GM18507 (cell line): ENCODE measurements at places on chromosomes 11 and 22.
A peak's percentile ranks its signal among the peaks of the same experiment; 100 is the strongest.

DNA sequence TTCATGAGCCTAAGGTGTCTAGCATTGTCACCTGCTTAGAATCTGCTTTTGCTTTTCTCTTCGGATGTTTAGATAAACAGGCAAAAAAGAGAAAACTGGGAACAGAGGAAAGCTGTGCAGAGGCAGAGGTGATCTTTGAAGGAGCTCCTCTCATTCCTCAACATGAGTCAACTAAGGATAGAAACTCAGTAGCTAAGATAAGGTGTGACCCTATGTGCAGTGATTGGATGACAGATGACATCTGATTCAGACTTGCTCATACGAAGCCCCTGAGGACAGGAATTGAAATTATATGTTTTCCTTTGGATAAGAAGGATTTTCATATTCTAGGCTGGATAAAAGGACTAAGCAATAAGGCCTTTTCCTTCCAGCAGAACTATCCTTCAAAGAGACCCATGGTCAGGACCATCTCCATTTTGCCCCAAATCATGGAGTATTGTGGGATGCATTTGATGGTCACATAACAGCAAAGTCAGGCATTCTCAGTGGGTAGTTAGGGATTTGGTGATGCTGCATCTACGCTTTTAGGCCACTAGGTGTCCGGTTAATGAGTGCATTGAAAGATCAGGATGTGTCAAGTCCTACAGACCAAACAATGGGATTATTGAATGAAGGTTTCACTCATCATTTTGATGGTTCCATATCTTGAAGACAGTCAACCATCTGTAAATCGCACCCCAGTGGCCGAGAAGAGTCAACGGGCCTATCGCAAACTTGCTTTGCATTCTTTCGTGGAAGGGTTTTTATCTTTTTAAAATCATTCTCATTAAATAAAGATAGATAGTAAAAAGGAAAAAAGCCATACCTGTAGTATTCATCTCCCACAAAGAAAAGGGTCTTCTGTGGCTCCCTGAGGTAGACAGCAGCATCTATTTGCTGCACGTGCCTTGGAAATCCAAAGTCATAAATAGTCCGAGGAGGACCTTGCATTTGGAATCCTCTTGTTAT, 32.2 kb downstream of the MMP20 start:
- DNase-seq: no peak

GRCh38 chr11:46664612-46665011, 35.8 kb downstream of the ARHGAP1 start:
- DNase-seq: no peak

DNA sequence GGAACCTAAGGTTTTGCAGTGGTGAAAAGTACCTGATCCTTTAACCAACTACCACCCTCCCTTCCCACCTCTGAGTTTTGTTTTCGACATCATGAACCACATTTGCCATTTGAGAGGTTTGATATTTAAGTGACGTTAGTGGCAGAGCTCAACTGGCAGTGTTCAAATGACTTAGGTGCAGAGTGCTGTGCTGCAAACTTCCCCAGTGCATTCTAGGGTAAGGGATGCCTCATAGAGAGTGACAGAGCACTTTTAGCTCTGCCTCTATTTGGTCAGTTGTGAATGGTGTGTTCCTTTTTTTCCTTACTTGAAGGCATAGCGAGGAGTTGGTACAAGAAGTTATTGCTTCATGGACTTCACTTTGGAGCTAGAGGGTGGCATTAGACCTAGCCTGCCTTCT, 9.4 kb downstream of the BMAL1 start:
- DNase-seq: no peak

DNA sequence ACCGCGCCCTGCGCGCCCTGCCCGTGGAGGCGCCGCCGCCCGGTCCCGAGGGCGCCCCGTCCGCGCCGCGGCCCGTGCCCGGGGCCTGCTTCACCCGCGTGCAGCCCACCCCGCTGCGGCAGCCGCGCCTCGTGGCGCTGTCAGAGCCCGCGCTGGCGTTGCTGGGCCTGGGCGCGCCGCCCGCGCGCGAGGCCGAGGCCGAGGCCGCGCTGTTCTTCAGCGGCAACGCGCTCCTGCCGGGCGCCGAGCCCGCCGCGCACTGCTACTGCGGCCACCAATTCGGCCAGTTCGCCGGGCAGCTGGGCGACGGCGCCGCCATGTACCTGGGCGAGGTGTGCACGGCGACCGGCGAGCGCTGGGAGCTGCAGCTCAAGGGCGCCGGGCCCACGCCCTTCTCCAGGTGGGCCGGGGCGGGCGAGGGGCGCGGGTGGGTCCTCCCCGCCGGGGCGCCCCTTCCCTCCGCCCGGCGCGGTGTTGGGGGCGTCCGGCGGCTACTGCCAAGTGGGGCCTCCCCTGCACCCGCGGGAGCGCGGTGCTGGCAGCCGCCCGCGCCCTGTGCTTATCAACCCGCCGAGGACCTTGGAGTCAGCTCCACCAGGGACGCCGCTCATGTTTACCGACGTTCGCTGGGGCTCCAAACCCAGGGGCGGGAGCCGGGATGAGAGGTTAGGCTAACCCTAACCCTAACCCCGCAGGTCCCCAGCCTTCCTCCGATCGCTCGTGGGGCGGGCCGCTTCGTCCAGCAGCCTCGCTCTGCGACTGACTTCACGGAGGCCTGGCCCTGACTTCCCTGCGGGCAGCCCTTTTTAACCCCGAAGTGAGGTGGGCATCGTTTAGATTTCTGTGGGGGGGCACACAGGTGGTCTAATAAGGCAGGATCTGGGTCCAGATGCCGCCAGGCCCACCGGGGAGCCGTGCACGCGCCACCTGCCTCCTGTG, 649 bp downstream of the SELENOO start:
- no peak for DNase-seq

- DNase-seq: no peak
Measured at GRCh38 chr11:113723787-113724186, 17.7 kb upstream of the TMPRSS5 start.

GRCh38 chr11:69513196-69513595, 31.7 kb downstream of the LINC01488 start:
- no peak for DNase-seq

- DNase-seq: no peak
Measured at GRCh38 chr11:16421826-16422225, 65.5 kb upstream of the SOX6 start.

DNA sequence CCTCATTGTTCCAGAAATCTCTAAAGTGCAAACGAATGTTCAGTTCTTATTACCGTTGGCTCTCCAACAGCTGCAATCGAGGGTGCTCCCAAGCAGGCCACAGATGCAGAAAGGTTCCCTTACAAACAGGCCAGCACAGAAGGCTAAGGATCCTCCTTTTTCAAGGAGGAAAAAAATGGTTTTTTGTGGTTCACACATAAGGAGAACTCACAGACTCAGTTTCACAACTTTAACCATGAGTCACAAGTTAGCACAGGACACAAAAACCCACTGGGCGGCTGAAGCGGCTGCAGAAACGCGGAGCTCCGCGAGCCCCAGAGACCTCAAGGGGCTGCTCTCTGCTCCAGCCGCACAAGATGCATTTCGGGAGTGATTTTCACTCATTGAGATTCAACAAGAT, 98.2 kb upstream of the PRR5 start:
- no peak for DNase-seq

GRCh38 chr11:30045144-30045543, 28.3 kb upstream of the KCNA4 start:
- no peak for DNase-seq

GRCh38 chr22:40232624-40233023, 54.9 kb downstream of the TNRC6B start:
- no peak for DNase-seq

DNA sequence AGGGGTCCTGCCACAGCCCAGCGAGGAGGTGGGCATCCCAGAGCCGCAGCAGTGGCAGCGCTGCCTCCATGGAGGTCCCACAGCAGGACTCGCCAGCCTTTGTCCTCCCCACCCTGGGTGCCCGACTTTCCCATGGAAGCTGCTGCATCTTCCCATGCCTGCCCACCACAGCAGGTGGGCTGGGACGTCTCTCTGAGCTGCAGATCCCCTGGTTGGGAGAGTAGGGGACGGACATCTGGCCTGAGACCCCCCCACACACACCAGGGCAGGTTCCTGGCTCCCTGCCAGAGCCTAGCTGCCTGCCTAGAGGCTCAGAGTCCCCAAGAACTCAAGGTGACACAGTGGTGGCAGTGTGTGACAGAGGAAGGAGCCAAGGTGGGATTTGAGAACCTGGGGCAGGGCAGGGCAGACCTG, 21.5 kb upstream of the PRR5 start:
- DNase-seq: no peak

- DNase-seq: no peak
Measured at GRCh38 chr11:12280199-12280837, 97.1 kb upstream of the PARVA start.

DNA sequence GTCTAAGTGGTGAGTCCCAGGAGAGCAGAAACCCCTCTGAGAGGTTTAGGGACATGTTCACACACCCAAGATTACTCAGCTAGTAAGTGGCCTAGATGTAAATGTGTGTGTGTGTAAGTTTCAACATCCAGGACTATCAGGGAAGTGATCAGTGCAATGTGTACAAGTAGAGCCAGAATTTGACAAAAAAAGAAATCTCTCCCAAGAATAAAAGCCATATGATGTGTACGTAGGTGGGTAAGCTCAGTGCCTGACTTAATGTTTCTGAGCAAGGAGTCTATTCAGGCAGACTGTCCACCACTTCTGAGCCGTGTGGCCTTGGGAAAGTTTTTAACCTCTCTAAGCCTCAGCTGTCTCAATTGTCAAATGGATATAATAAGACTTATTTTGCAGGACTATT, 133.8 kb upstream of the NAV2 start:
- DNase-seq: no peak

DNA sequence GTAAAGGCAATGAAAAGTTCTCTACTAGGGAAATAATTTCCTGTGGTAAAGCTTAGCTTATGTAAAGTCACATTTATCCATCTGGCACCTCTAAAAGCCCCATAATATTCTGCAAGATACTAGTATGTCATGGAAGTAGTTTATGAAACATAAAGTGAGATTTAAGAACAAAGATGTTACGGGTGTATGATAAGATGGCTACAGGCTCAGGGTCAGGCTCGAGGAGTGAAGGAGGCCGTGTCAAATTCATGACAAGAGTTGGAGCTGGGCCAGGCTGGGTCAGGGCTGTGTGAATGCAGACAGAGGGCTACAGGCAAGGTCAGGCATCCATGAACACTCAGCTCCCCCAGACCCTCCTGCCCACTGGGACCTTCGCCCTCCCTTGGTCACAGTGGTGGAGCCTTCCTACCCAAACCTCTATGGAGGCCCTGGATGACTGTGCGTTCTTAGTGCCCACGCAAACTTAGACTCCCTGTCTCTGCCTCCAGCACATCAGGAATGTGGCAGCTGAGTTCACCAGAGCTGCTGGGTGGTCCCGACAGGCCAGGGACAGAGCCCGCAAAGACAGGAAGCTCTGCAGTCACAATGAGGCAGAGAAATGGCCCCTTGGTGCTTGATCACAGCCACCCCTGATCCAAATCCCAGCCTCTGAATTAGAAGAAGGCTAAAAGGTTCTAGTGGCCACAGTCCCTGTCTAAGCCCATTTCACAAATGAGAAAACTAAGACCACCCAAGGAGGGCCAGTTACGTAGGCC, 14.8 kb downstream of the IGLL5 start:
- DNase-seq: no peak

- no peak for DNase-seq
Measured at GRCh38 chr11:2293984-2294925, 7.5 kb downstream of the C11orf21 start.

GRCh38 chr11:38476808-38477575, 1879.0 kb upstream of the RAG2 start:
- DNase-seq: no peak

GRCh38 chr11:75554258-75555022, 7.6 kb upstream of the SERPINH1 start:
- no peak for DNase-seq

GRCh38 chr11:34243600-34244464, 114.0 kb downstream of the ABTB2 start:
- DNase-seq: peak; percentile 64

DNA sequence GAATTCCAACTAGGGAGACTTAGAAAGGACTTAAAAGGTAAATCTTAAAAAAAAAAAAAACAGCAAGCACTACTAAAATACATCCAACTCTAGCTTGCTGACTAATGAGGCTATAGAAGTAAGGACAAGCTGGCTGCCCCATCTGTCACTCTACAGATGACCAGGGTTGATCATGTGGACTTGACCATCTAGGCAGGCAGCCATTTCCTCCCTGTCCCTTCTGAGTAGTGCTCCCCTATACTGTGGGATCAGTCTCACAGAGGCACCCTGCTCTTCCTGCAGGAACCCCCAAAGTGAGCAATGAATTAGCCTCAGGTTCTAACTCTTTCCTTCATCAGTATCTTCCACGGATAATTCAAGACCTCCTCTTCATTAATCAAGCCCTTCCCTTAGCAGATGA, 12.3 kb downstream of the SLC1A2 start:
- DNase-seq: no peak

GRCh38 chr22:26756675-26757293, 99.4 kb downstream of the MIAT start:
- peak; percentile 33 for DNase-seq

- no peak for DNase-seq
Measured at GRCh38 chr11:128695539-128696221, 1.8 kb downstream of the FLI1 start.

GRCh38 chr11:112784323-112785073, 176.7 kb upstream of the NCAM1 start:
- no peak for DNase-seq

- no peak for DNase-seq
Measured at GRCh38 chr22:24996420-24996952, 44.0 kb downstream of the KIAA1671 start.

- peak; percentile 8 for DNase-seq
Measured at GRCh38 chr11:104254347-104254746, 90.4 kb upstream of the PDGFD start.

- DNase-seq: no peak
Measured at GRCh38 chr11:47329987-47330931, 22.2 kb downstream of the MYBPC3 start.

- DNase-seq: no peak
Measured at GRCh38 chr22:36164621-36165020, 4.1 kb upstream of the APOL3 start.

- no peak for DNase-seq
Measured at GRCh38 chr11:73856031-73856567, 20.5 kb downstream of the COA4 start.

- DNase-seq: no peak
Measured at GRCh38 chr22:20510811-20511577, 3.6 kb downstream of the MED15 start.

- DNase-seq: no peak
Measured at GRCh38 chr22:47294222-47294532, 531.7 kb downstream of the TBC1D22A start.

DNA sequence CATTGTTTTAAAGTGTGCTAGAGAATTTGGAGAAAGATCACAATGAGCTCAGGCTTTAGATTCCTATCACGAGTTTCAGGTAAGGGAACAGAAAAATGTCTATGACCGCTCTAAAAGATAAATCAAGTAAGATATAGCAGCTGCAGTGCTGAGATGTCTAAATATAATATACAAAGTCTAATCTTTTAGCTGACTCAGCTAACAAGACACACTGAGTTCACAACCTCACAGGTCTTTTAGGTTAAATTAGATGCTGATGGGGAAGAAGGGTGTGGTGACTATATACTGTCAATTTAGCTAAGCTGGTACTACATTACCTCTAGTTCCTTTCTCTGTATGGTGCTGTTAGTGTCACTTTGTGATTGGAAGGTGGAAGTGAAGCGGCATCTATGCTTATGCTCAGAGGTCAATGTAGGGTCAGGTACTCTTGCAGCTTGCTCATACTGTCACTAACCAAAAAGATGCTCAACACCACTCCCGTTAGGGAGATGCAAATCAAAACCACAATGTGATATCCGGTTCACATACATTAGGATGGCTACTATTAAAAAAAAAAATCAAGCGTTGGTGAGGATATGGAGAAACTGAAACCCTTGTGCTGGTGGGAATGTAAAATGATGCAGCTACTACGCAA, 283.5 kb downstream of the SWAP70 start:
- DNase-seq: peak; percentile 2
